ENCODE measurements at places on chromosomes 11 and 22.

DNA sequence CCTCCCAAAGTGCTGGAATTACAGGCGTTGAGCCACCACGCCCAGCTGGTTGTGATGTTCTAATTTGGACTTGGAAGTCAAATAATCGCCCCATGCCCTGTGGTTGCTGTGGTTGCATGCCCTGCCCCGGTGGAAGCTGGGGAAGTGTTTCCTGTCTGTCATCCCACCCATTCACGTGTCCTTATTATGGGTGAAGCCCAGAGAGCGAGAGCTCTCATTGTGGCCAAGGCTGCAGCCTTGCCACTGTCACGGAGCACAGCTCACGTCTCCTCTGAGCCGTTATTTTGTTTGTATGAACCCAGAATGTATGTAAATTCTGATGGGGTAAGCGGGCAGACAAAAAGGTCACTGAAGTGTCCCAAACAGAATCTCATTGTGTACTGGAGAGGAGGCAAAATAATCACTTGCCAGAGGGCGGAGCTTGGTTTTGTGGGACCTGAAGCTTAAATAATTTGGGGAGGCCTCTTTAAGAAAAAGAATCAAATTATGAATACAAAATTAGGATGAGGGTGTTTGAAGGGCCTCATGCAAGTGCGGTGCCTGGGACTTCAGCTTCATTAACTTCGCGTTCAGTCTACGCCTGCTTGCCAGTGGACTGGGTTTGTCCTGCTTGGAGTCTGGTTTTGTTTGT lies 25.8 kb upstream of the TREH start:
- no peak for DNase-seq

- peak; percentile 43 for DNase-seq
Measured at GRCh38 chr11:96084610-96085318, 160.9 kb upstream of the MTMR2 start.

- DNase-seq, result no peak
Measured at GRCh38 chr11:95891423-95892170, 32.3 kb downstream of the MTMR2 start.

DNA sequence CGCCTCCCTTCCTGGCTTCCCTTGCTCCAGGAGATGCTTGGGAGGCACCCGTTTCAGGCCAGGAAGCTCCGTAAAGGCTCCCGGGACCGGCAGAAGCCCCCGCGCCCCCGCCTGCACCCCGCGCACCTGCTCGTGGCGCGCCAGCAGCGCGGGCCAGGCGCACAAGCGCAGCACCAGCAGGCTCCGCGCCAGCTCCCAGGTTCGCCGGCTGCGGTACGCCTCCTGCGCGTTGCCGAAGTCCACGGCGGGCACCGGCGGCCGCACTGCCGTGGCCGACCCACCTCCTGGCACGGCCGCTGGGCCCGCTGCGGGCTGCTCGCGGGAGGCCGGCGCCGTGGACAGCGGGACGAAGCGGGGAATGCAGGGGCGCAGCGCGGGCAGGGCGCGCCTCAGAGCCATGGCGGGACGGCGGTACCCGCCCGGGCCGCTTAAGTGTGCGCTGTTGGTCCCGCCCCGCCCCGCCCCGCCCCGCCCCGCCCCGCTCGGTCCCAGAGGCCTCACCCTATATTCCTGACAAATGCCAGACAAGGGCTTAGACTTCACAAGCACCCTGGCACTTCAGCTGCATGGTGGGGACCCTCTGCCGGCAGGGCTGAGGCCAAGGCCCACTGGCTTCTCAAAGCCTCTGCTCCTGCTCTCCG lies at the start of gene PRODH:
Gene PRODH (minus strand): TSS at position 405 of the 641 bp plus-strand sequence. CDS start 6 bp downstream, at position 399.
- DNase-seq, result no peak

DNA sequence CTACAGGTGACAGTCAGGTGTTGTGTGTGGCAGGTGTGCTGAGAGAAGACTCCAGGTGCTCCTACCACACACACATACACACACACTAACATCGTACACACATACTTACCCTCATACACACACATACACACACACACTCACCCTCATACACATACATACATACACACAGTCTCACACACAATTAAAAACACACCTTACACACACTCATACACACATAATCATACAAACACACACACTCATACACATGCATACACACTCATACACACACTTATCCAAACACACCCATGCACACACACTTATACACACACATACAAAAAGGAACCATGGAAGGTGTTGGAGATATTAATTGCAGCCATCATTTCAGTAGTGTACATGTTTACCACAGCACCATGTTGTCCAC lies 4.6 kb downstream of the KRTAP5-3 start:
- DNase-seq, result no peak

DNA sequence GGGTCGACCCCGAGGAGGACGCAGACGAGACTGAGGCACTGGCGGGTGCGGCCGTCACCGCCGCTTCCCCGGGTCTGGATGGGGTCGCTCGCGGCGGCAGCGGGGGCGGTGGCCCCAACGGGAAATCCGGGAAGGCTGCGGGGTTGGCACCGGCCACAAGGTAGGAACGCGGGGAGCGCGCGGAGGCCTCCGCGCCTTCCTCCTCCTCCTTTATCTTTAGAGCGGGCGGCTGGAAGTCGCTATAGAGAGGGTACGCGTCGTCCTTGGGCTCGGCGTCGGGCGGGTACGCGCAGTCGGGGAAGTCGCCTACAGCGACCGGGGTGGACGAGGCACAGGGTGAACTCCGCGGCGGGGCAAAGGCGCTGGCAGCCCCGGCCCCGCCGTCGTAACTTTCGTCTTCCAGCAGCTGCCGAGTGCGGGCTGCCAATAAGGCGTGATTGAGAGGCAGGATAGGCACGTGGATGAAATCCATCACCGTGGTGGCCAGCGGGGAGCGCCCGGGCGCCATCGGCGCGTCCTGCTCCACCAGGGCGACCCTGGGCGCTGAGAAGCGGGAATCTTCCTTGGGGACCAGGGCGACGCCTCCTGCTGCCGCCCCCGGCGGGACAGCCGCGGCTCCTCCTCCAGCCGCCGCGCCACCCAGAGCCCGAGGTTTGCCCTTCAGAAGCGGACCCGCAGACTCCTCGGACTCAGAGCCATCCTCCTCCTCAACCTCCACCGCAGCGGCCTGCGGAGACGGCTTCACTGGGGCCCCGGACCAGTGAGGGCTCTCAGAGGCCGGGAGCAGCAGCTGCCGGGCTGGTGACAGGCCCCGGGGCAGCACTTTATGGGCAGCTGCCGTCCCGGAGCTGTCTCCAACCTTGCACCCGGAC lies 1.7 kb downstream of the PGR start:
- no peak for DNase-seq

- no peak for DNase-seq
Measured at GRCh38 chr11:73055002-73055401, 87.1 kb downstream of the FCHSD2 start.

GRCh38 chr11:44788536-44789261 lies 61.9 kb downstream of the TSPAN18 start:
- DNase-seq, result no peak

DNA sequence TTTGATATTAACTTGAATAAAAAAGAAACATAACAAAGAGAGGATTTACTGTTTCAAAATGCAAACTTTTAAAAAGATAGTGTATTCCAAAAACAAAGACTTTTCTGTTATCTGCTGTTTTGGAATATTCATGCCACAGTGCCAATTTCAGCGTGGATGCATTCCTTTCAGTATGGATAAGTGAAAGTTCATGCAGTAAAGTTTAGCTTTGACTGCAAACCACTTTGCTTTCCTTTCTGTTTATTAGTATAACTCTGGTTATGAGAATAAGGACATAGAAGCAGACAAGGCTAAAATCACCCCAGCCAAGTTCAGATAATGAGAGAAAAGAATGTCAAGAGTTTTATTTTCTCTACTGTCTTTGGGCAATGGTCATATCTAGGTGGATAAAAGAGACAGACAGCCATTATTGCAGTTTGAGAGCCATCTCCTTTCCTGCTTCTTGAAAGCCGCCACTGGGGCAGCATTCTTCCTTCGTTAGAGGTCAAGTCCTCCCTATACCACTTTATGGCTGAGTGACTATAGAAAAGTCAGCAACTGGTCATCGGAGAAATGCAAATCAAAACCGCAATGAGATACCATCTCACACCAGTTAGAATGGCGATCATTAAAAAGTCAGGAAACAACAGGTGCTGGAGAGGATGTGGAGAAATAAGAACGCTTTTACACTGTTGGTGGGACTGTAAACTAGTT lies 82.4 kb upstream of the BLID start:
- no peak for DNase-seq

DNA sequence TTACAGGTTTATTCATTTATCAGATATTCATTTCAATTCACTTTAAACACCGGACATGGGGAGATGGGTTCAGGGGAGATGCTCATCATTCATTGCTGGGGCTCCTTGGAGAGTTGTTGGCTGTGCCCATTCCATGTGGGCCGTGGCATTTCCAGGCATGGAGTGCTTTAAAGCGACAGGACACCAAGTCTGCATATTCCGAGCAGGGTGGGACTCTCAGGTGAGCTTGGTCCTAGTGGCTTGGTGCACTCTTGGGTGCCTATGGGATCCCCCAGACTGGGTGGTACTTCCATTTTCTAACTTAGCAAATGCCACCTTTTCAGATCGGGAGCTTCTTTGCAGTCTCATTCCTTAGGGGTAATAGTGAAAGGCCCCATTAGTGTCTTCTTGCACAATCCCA lies 619.5 kb upstream of the CADM1 start:
- no peak for DNase-seq

DNA sequence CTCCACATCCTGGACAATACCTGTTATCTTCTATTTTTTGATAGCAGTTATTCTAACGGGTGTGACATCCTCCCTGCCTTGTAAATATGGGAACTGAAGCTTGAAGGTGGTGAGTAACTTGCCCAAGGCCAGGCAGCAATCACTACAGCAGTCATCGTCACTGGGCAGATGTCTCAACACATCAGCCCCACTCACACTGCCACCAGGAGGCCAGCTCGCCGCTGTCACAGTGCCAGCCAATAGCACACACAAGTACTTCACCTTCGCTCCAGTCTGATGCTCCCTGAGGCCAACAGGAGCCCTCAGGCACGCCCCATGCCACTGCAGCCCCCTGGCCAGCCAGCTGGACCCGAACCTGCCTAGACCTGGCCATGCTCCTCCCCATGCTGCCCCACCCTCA lies 4.9 kb upstream of the TTLL1 start:
- peak; percentile 50 for DNase-seq

DNA sequence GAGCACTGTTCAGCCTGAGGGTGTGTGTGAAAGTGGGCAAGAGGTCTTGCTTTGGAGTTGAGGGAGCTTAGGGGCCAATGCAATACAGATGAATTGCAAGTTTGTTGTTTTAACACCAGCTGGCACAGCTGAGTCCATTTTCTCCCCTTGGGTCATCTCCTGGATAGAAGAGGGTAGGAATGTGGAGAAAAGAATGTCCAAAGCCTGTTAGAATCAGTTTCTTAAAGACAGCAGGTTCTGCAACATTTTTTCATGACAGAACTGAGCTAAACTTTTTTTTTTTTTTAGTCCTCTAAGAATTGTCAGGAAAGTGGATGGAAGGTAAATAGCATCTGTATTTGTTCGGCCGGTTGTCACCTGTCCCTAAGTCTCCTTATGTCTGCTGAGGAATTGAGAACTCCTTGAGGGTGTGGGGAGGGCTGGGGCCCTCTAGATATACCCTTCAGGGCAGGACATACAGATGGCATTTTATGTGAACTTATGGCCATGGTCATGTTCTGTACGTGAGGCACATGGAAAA lies 211.1 kb upstream of the CADM1 start:
- no peak for DNase-seq

- no peak for DNase-seq
Measured at GRCh38 chr11:57638811-57639320, 10.8 kb downstream of the YPEL4 start.

- DNase-seq, result no peak
Measured at GRCh38 chr11:86896441-86896841, 58.8 kb downstream of the FZD4 start.

- DNase-seq, result no peak
Measured at GRCh38 chr11:1729692-1730011, 20.7 kb downstream of the IFITM10 start.

DNA sequence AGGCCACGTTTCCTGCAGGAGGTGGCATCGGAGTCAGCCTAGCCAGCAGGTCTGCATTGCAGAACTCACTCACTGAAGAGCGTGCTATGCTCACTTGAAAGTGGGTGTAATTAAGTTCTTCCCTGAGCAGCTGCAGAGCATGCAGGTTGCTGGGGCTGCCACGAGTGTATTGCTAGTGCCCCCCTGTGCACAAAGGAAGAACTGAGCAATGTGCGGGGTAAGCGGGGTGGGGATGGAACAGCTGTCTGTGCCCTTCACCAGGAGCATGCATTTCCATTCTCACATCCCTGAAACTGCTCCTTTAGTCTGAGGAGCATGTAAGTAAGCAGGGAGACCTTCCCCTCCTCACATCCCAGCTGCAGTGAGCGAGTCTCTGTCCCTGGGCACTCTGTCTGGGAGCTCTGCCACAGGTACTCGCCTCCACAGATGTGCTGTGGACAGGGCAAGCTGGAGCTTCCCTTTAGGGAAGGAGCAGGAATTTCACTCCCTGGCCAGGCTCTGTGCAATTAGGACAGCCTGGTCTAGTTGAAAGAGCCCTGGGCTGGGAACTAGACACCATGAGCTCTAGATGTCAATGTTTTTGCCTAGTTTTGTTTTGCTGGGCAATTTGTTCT lies 1031.8 kb downstream of the NTM start:
- peak; percentile 42 for DNase-seq

DNA sequence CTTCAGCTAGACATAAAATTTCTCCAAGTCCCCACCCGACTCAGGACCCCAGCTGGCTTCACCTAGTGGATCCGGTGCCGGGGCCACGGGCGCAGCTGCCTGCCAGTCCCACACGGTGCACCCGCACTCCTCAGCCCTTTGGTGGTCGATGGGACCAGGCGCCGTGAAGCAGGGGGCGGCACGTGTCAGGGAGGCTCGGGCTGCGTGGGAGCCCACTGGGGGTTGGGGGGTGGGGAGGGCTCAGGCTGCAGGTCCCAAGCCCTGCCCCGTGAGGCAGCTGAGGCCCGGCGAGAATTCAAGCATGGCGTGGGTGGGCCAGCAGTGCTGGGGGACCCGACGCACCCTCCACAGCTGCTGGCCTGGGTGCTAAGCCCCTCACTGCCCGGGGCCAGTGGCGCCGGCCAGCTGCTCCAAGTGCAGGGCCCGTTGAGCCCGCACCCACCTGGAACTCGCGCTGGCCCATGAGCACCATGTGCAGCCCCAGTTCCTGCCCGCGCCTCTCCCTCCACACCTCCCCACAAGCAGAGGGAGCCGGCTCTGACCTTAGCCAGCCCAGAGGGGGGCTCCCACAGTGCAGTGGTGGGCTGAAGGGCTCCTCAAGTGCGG lies 747.0 kb downstream of the FAM181B start:
- DNase-seq, result no peak

GRCh38 chr11:3046641-3047040 lies 10.6 kb downstream of the CARS1 start:
- no peak for DNase-seq
